ENCODE measurements at places on chromosomes 2 and 18.

- DNase-seq: no peak
These were observed 28.6 kb downstream of the CDH19 start for GRCh38 chr18:66575263-66575662.

DNA sequence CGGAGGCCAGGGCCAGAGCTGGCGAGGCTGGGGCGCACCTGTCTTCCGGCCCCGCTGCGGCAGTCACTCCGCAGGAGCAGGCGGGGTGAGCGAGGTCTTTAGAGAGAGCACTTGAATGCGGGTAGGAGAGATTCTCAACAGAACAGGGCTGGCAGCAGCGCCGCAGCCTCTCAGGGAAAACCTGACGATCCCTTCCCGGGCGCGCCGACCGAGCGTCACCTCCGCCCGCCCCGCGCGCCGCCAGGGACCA lies 526 bp downstream of the PRKRA start:
- no peak for DNase-seq

DNA sequence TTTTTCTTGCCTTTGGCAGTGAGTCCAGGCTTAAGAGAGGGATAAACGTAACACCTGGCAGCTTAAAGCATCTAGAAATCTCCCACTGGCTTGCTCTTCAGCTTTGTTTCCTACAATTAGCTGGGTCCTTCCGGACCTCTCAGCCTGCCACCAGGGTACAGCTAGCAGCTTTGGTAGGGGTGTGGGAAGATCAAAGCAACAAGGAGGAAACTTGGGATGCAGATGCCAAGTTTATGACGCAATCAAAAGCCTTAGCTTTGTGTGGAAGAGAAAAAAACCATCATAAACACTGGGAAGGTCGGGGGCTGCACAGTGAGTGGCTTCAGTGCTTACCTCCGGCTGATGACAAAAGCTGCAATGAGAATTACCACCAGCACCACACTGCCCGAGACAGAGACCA lies 116.9 kb downstream of the EPHA4 start:
- no peak for DNase-seq

DNA sequence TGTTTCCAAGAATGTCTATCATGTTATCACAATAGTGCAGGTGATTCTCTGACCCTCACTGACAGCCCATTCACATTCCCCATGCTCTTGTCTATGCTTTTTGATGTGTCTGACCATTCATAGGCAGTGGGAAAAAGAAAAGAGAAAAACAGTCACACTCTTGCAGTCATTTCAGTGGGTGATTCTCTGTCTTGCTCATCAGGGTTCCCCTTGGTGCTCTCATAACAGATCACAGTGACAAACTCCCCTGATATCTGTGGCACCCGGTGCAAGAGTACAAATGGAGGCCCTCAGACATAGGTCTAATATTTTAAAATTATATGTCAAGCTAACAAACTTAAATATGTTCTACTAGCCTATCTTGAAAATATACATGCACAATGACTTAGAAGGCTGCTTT lies 72.7 kb upstream of the PPP1CB start:
- DNase-seq: no peak

- DNase-seq: no peak
These were observed 57.9 kb downstream of the UGP2 start for GRCh38 chr2:63899639-63900038.
